ENCODE measurements at places on chromosomes 16 and 17. TPM values are rescaled to one million over a fixed set of nuclear protein-coding genes. Genes with fewer than 3 reads are reported as not detected.

CFAP97D1 gene
- not detected for polyA plus RNA-seq

ALOX15 gene
- polyA plus RNA-seq, result not detected

CD300E gene
- polyA plus RNA-seq, result 0.91 TPM

NEUROD2 gene
- polyA plus RNA-seq, result not detected

KIF18B gene
- 0.04 TPM for polyA plus RNA-seq

GRCh38 chr17:3040882-3041281 is 22.5 kb downstream of the OR1D5 start:
- no peak for DNase-seq
- no peaks in the 10 kb centered on the region for H3K36me3 ChIP-seq
- peaks cover 4% of the 10 kb centered on the region for H3K27me3 ChIP-seq
- no peak overlapping the region for H3K27ac ChIP-seq

DNA sequence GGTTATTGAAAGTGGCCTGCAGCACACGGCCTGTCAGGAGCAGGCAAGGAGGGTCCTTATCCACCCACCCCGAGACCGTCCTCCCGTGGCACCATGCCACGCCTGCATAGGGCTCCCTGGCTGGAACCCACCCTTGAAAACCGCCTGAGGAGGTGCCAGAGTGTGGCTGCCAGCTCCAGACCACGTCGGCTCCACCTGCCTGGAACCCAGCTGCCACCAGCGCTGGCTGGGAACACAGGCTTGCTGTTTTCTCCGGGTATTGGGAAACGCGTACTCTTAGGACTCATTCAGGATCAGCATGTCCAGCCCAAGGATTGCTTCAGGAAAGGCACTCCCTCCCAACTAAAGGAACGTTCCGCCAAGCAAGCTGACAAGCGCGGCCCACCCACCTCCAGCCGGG is 6.7 kb downstream of the ARL16 start:
- H3K27me3 ChIP-seq, result no peaks in the 10 kb centered on the region
- no peak overlapping the region for H3K4me3 ChIP-seq
- H3K27ac ChIP-seq, result no peak overlapping the region
- H3K4me1 ChIP-seq, result peaks cover 15% of the 10 kb centered on the region
- no peak for DNase-seq

DNA sequence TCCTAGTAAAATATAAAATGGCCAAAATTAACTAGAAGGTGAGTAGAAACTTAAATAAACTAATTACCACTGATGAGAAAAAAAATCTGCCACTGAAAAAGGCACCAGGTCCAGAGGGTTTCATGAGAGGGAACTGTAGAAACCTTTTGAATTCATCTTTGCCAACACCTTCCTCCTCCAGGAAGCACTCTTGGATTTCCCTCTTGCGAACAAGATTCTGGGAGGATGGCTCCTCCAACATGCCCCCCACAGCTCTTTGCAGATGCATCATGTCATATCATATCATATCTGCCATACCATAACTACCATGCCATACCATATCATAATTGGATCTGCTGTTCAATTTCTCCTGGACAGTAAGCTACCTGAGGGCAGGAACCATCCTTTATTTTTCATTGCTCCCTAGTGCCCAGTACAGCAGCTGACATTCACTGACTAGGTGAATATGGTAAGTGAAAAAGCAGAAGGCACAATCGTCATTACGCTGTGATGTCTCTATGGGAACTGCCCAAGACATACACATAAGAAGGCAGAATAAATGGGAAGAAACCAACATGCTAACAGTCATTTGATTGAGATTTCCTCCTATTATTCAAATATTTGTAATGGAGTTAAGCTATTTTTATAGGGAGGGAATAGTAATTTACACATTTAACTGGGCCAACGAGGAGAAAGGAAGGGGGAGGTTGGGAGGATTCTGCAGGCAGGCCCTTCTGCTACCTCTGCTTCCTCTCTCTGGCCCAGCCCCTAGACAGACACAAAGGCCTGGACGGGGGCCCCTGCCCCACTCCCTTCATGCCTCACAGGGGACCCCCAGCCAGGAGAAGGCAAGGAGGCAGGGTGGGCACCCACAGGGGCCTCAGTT is 110.1 kb upstream of the SMURF2 start:
- H3K4me3 ChIP-seq, result no peak overlapping the region
- H3K36me3 ChIP-seq, result no peaks in the 10 kb centered on the region
- no peak overlapping the region for H3K27ac ChIP-seq
- no peaks in the 10 kb centered on the region for H3K27me3 ChIP-seq

- H3K4me3 ChIP-seq, result no peak overlapping the region
- no peaks in the 10 kb centered on the region for H3K27me3 ChIP-seq
- no peak overlapping the region for H3K27ac ChIP-seq
- no peaks in the 10 kb centered on the region for H3K36me3 ChIP-seq
- H3K4me1 ChIP-seq, result peaks cover 26% of the 10 kb centered on the region
These were observed 3.8 kb upstream of the ICAM2 start for GRCh38 chr17:64024215-64024654.

GRCh38 chr17:62627219-62627903 is at the start of gene MRC2:
Gene MRC2, plus strand, starts transcription at chr17:62627670. Its CDS starts 133 bp downstream, at chr17:62627803.
- peaks cover 4% of the 10 kb centered on the region for H3K27me3 ChIP-seq
- DNase-seq, result peak; percentile 77
- peak within 1 kb of the TSS; percentile 66 for H3K4me3 ChIP-seq
- H3K27ac ChIP-seq, result peak within 1 kb of the TSS; percentile 91
- H3K36me3 ChIP-seq, result no peaks in the 10 kb centered on the region
- peaks cover 17% of the 10 kb centered on the region for H3K4me1 ChIP-seq

GRCh38 chr16:31467151-31467773 is 4.7 kb upstream of the TGFB1I1 start:
- H3K27me3 ChIP-seq, result no peaks in the 10 kb centered on the region
- no peak for DNase-seq
- H3K36me3 ChIP-seq, result no peaks in the 10 kb centered on the region
- no peak overlapping the region for H3K27ac ChIP-seq
- peaks cover 11% of the 10 kb centered on the region for H3K4me1 ChIP-seq
- no peak overlapping the region for H3K4me3 ChIP-seq

DNA sequence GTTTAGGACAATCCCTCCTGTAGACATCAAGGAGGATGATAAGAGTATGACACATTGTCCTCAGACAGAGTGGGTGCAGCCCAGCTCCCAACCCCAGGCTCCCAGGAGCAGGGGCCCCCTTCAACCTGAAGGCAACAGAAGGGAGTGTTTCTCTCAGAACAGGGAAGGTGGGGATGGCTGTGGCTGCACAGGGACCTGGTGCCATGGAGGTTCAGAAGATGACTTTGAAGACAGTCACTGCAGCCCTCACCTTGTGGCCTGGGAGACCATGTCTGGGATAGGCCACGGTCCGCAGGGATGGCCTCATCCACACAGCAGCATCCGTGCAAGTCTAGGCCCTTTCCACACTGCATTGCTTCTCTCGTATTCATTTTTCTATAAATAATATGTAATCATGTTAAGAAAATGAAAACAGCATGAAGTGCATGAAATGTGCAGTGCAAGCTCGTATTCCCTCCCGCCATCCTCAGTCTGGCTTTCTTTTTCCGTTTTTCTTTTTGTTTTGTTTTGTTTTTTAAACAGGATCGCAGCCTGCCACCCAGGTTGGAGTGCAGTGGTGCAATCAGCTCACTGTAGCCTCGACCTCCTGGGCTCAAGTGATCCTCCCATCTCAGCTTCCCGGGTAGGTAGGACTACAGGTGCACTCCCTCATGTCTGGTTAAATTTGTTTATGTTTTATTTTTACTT is 71.1 kb downstream of the METRNL start:
- no peak for DNase-seq
- H3K27me3 ChIP-seq, result peaks cover 6% of the 10 kb centered on the region
- H3K27ac ChIP-seq, result no peak overlapping the region
- H3K36me3 ChIP-seq, result no peaks in the 10 kb centered on the region
- no peak overlapping the region for H3K4me3 ChIP-seq
- no peaks in the 10 kb centered on the region for H3K4me1 ChIP-seq

- H3K4me3 ChIP-seq, result peak within 1 kb of the TSS; percentile 54
- no peaks in the 10 kb centered on the region for H3K4me1 ChIP-seq
- peak within 1 kb of the TSS; percentile 48 for H3K27ac ChIP-seq
- peaks cover 77% of the 10 kb centered on the region for H3K27me3 ChIP-seq
- no peaks in the 10 kb centered on the region for H3K36me3 ChIP-seq
These were observed at the start of gene IRF8 for GRCh38 chr16:85898521-85899442. Gene IRF8, plus strand, starts transcription at chr16:85899162. Its CDS starts 3,854 bp downstream, at chr16:85903016.

- DNase-seq, result no peak
- no peak overlapping the region for H3K4me3 ChIP-seq
- no peaks in the 10 kb centered on the region for H3K27me3 ChIP-seq
These were observed 10.5 kb downstream of the DBNDD1 start for GRCh38 chr16:90008708-90009145.

DNA sequence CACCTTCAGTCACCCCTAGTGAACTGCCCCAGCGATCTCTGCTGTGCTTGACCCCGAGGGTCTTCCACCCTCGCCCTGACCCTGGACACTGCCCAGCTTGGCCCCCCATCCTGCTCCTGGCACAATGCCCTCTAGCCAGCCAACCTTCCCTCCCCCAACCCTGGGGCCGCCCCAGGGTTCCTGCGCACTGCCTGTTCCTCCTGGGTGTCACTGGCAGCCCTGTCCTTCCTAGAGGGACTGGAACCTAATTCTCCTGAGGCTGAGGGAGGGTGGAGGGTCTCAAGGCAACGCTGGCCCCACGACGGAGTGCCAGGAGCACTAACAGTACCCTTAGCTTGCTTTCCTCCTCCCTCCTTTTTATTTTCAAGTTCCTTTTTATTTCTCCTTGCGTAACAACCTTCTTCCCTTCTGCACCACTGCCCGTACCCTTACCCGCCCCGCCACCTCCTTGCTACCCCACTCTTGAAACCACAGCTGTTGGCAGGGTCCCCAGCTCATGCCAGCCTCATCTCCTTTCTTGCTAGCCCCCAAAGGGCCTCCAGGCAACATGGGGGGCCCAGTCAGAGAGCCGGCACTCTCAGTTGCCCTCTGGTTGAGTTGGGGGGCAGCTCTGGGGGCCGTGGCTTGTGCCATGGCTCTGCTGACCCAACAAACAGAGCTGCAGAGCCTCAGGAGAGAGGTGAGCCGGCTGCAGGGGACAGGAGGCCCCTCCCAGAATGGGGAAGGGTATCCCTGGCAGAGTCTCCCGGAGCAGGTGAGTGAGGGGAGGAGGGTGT is at the start of gene TNFSF13:
TSS of gene TNFSF13 (plus strand) at position 207 of the 776 bp plus-strand sequence. CDS start at position 497, 290 bp downstream.
- H3K4me1 ChIP-seq, result peaks cover 66% of the 10 kb centered on the region
- no peaks in the 10 kb centered on the region for H3K27me3 ChIP-seq
- peaks cover 11% of the 10 kb centered on the region for H3K36me3 ChIP-seq
- no peak for DNase-seq
- peak within 1 kb of the TSS; percentile 97 for H3K4me3 ChIP-seq

DNA sequence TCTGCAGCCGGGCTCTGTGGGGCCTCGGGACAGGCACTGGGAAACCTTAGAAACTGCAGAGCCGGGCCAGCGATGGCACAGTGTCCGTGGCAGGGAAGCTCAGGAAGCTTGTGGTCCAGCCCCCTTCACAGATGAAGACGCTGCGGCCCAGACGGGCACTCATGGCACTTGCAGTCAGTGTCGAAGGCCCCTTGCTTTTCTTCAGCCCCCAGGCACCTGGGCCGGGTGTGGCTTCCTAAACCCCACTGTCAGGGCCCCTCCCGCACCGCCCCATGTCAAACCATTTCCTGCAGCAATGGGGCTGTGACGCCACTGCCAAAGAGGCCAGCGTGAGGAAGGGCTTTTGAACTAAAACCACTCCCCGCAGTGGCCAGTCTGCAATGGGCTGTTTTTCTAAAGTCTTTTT is 164.0 kb downstream of the LAT start:
- DNase-seq, result no peak
- H3K27me3 ChIP-seq, result no peaks in the 10 kb centered on the region
- no peak overlapping the region for H3K4me3 ChIP-seq
- no peaks in the 10 kb centered on the region for H3K36me3 ChIP-seq
- H3K4me1 ChIP-seq, result no peaks in the 10 kb centered on the region

GRCh38 chr16:55911616-55912015 is 36.4 kb upstream of the CES5A start:
- H3K36me3 ChIP-seq, result no peaks in the 10 kb centered on the region
- no peak overlapping the region for H3K27ac ChIP-seq
- no peaks in the 10 kb centered on the region for H3K27me3 ChIP-seq
- no peak for DNase-seq
- H3K4me3 ChIP-seq, result no peak overlapping the region

- no peak overlapping the region for H3K4me3 ChIP-seq
- H3K4me1 ChIP-seq, result peaks cover 12% of the 10 kb centered on the region
- DNase-seq, result no peak
- no peaks in the 10 kb centered on the region for H3K27me3 ChIP-seq
- no peaks in the 10 kb centered on the region for H3K36me3 ChIP-seq
- no peak overlapping the region for H3K27ac ChIP-seq
These were observed 27.1 kb upstream of the MYLK3 start for GRCh38 chr16:46775214-46775613.

GRCh38 chr17:44792276-44792675 is 33.5 kb downstream of the ADAM11 start:
- H3K27ac ChIP-seq, result no peak overlapping the region
- H3K4me3 ChIP-seq, result no peak overlapping the region
- H3K4me1 ChIP-seq, result peaks cover 42% of the 10 kb centered on the region

DNA sequence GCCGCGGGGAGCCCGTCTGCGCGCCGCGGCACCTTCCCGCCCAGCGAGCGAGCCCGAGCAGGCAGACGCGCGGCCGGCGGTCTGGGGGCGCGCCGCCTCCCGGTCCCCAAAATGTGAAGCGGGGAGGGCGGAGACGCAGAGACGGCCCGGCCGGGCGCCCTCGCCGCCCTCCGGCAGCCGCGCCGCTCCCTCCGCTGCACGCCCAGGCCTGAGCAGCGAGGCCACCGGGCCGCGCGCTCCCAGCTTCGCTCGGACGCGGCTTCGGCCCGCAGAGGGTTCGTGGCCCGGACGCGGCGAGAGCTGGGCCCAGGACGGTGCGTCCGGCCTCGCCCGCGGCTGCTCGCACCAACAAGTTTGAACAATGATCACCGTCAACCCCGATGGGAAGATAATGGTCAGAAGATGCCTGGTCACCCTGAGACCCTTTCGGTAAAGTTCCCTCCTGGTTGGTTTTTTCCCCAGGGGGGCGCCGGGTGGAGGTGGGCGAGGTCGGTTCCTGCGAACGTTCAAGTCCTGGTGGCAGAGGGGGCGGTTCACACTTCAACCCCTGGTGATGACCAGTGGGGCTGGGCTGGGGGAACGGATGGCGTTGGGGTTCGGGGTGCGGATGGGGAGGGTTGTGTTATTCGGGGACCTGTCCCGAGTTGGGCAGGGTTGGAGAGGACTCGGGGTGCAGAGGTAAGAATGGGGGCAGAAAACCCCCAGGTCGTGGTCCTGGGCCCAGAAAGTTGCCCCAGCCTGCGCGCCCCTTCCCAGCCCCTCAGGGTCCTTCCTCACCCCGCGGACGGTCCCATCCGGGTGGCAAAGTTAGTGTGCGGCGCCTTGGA is 678 bp downstream of the MGAT5B start:
- peaks cover 66% of the 10 kb centered on the region for H3K27me3 ChIP-seq
- no peak overlapping the region for H3K27ac ChIP-seq
- H3K4me3 ChIP-seq, result peak overlapping the region; percentile 36
- peaks cover 19% of the 10 kb centered on the region for H3K4me1 ChIP-seq
- DNase-seq, result no peak
- H3K36me3 ChIP-seq, result no peaks in the 10 kb centered on the region
